ENCODE measurements at places on chromosomes 7 and 10.

- DNase-seq, result no peak
Observed at GRCh38 chr7:96346293-96346953, 24.5 kb upstream of the SLC25A13 start.

DNA sequence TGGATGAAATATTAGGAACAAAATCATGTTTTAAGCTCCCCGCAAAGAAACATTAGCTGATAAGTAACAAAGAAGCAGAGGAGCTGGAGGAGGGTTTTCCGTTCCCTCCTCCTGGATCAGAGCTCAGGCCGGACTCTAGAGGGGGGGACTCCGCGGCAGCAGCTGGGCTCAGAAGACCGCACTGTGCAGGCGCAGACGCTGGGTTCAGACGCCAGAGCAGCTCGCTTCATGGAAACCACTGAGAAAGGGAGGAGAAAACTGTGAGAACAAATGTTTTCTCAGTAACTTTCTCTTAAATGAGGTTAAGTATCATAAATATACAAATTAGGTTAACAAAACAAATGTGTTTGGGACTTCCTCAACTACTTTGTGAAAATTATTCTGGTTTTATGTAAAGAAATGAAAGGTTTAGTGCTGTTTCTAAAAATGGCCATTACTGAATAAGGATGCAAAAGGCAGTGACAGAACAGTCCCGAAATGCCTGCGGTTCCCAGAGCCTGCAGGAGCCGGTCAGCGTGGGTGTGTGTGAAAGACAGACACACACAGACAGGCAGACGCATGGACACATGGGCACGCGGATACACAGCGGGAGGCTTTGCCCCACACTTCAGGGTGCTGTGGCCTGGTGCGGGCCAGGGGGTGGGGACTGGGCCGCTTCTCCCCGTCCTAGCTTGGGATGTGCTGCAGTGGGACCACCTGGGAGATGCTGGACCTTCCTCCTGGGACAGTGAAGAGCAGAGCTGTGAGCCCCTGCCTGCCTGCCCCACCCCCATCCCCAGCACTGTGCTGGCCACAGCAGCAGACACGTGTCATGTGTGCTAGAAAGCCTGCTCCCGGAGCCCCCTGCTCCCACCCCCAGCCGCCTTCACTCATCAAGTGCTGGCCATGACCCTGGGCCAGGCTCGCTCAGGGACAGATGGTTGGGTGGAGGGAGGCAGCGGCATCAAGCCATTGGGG is 20.3 kb upstream of the ADGRA1 start:
- no peak for DNase-seq

- no peak for DNase-seq
Observed at GRCh38 chr7:138126928-138127327, 50.7 kb downstream of the AKR1D1 start.

DNA sequence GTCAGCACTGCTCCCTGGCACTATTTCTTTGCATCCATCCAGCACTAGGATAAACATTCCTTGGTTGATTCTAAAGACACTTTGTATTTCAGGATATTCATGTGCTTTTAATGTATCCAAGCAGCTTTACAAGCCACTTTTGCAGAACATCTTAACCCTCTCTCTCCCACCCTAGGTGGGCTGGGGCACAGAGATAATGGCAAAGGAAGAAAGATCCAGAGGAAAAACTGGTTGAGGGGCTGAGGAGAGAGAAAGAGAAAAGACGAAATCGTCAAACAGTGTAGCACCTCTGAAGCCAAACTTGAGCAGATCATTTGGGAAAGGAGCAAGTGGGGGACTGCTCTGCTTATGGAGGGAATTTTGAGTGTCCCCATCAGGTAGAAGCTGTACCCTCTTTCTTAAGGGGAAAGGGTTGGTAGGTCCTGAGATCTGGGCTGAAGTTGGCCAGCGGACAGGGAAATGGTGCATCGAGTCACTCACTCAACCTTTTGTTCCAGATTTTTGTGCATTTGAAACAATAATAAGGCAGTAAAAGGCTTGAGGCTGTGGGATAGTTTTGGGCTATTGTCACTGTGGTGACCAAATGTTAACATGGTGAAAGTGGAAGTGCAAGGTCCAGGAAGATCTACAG is 4.2 kb upstream of the HOXA13 start:
- no peak for DNase-seq

GRCh38 chr10:70031215-70031614 is 21.4 kb upstream of the MACROH2A2 start:
- DNase-seq, result no peak

DNA sequence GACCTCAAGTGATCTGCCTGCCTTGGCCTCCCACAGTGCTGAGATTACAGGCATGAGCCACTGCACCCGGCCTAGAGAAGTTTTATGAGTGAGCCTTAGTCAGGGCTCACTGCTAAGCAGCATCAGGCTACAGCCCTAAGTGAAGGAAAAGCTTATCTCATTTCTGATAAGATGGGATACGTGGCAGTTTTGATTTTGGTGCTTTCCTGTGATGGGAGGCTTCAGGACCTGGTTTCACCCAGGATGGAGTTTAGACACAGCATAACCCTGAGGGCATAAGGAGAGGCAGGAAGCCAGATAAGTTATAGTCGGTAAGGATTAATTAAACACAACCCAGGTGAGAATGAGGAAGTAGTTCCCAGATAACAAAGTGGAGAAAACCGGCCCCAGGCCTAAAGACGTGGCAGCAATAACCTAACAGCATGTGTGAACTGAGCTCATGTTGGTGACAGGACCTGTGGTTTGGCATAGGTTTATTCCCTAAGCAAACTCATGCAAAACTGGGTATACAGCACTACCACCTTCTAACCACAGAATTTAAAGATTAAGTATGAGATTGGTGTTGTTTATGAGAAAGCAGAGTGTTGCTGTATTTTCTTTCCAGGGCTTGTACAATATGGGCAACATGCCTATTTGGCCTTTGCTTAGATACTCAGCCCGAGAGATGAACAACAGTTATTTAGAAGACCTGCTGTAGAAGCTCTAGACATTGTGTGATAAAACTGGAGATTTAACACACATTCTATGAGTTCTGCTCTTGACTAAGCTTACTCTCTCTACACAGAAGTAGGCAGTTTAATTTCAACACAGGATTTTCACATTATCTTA is 119.4 kb downstream of the COL28A1 start:
- no peak for DNase-seq

DNA sequence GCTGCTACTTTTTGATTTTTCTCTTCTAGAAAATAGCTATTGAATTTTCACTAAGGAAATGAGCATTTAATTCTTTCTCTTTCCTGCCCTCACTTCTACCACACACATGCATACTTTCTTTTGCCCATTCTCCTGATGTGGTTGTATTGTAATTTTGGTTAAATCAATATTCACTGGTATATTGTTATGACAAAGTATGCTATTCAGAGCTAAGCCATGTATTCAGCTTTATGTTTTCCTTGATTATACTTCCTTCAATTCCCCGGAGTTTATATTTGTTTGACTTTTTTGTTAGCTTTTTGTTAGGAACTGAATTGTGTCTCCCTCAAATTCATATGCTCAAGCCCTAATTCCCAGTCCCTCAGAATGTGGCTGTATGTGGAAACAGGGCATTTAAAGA is 24.0 kb downstream of the LRRC72 start:
- no peak for DNase-seq

GRCh38 chr10:132132421-132132841 is 54.3 kb upstream of the DPYSL4 start:
- no peak for DNase-seq

- DNase-seq, result no peak
Observed at GRCh38 chr7:15652776-15653290, 33.6 kb downstream of the MEOX2 start.

DNA sequence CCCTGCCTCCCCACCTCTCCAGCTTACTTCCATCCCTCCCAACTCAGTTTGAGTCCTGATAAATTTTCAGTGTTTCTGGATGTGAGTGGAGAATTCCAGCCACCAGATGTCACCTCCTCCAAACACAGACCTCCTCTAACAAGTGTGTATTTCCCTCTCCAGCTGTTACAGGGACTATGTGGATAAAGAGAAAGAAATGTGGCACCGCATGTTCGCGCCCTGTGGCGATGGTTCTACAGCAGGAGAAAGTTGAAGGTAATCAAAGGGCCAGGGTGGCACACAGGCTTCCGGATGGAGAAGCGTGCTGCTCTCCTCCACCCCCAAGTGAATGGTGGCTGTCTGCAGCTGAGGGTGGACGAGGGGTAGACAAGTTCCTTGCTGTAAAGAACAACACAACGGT is 14.7 kb downstream of the FKBP6 start:
- peak; percentile 2 for DNase-seq

- peak; percentile 49 for DNase-seq
Observed at GRCh38 chr10:77965294-77965693, 38.7 kb upstream of the DLG5 start.

- no peak for DNase-seq
Observed at GRCh38 chr7:91327346-91327745, 63.1 kb downstream of the FZD1 start.

GRCh38 chr7:35007768-35008167 is 29.5 kb downstream of the DPY19L1 start:
- no peak for DNase-seq
